ENCODE measurements at places on chromosomes 4 and X.

GRCh38 chr4:20538905-20539304 is 161.4 kb upstream of the PACRGL start:
- no peak for DNase-seq

DNA sequence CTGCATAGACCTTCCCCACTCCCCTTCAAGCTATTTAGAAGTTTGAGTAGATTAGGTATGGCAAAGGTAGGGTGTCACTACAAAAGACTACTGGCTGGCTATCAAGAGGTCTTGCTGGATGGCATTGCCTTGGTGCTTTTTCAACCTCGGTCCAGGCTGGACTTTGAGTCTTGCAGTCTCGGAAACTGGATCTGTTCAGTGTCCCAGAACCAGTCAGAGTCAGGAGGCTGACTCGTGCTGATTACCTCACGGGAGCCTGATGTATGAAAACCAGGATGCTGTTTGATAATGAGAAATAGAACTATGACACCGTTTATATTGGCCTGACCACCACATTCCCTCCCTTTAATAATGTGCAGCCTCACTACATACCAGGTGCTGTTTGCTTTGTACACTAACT is 2.7 kb upstream of the PHKA1 start:
- DNase-seq: no peak

DNA sequence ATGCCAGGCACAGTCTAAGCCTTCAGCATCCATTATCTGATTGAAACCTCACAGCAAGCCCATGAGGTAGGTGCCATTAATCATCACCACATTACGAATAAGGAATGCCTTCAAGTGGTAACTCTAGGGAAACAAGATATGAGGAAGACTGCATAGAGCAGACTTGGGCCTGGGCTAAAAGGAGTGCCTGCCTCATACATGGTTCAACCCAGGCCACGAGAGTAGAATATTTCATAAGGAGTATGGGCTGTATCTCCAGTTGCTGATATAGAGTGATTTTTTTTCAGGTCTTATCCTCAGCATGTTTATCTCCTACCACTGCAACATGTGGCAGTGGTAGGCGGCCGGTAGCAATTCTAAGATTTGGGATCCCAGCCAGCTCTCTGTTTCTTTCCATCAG is 51.7 kb downstream of the ATP11C start:
- no peak for DNase-seq

- DNase-seq: no peak
These were observed 38.6 kb upstream of the NEIL3 start for GRCh38 chr4:177271091-177271490.

DNA sequence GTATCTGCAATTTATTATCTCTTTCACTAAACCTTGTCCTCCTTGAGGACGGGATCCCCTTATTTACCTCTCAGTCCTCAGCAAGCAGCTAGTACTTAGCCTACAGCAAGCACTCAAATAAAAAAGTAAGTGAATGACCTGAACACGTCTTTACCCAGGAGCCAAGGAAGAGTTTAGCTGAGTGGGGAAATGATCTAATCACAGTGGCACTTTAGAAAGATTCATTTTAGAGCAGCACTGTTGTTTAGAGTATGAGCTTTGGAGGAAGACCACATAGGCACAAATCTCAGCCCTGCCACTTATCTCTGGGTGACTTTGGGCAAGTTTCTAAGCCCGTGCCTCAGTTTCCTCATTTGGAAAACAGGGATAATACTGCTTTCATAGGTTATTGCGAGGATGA is 2.7 kb downstream of the FAM120C start:
- DNase-seq: no peak

- no peak for DNase-seq
These were observed 732 bp downstream of the NLGN4X start for GRCh38 chrX:6227935-6228334.

DNA sequence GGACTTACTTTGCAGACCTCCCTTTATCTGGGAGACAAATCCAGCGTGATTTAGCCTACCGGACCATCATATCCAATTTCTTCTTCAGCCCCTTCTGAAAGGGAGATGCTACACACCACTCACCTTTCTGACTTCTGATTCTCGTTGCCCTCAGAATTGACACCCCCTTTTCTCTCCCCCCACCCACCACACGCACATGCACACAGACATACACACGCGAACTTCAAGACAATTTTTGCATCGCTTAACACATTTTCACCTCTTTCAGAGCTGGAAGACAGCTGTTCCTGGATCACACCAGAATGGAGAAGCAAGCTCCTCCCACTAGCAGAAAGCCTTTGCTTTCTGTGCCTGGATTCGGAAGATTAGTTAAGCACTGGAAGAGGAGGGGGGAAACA is 1.0 kb upstream of the SNCA start:
- no peak for DNase-seq

GRCh38 chr4:5259471-5259870 is 208.2 kb downstream of the STK32B start:
- DNase-seq: no peak

DNA sequence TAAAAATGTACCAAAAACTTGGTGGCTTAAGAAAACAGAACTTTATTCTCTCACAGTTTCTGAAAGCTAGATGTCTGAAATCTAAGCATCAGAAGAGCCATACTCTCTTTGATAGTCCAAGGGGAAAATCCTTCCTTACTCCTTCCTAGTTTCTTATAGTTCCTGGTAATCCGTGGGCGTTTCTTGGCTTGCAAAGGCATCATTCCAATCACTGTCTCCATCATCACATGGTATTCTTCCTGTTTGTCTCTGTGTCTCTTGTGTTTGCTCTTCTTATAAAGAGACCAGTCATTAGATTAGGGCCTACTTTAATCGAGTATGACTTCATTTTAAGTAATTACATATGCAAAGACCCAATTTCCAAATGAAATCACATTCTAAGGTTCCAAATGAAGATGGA is 118.9 kb upstream of the FSTL5 start:
- no peak for DNase-seq

GRCh38 chr4:174496631-174497432 is 25.5 kb downstream of the HPGD start:
- DNase-seq: no peak

GRCh38 chr4:33722800-33723516 is 2521.4 kb downstream of the ARAP2 start:
- DNase-seq: no peak

GRCh38 chr4:105548483-105548882 is 3.9 kb upstream of the ARHGEF38 start:
- DNase-seq: no peak

GRCh38 chr4:94488670-94489069 is 36.9 kb downstream of the PDLIM5 start:
- no peak for DNase-seq

- DNase-seq: no peak
These were observed 48.2 kb downstream of the THAP9 start for GRCh38 chr4:82948647-82949204.

GRCh38 chr4:79862821-79863220 is 210.2 kb downstream of the ANTXR2 start:
- no peak for DNase-seq

GRCh38 chrX:37896511-37896890 is 49.1 kb upstream of the DYNLT3 start:
- no peak for DNase-seq

DNA sequence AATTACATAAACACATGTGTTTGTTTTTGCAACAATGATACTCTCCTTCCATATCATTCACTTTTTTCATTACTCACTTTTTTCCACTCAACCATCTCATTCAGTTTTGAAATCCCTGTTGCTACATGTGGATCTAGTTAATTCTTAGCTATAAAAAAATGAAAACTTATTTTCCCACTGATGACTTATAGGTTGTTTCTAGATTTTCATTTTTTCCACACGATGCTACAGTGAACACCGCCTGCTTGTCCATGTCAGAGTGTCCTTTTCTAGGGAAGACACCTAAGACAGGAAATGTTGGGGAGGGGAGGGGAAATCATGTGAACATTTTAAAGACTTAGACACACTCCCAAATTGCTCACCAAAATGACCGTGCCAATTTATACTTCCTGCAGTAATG is 70.2 kb downstream of the SUPT20HL2 start:
- DNase-seq: no peak

GRCh38 chr4:154390324-154390723 is 101.3 kb downstream of the DCHS2 start:
- DNase-seq: no peak

DNA sequence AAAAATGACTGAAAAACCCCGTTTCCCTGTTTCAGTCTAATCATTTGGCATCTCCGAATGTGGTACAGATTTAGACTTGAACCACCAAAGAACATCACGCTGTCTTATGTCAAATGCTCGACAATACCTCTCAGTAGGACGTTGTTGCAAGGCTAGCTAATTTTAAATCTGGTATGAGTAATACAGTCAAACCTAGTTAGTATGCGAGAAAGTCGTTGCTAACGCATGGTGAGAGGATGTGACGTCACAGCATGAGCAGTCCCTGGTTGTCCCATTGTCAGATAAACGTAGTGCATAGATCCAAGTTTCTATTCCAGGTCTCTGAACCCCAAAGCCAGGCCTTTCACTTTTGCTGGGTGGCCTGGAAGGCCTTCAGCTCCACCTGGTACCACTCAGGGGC is 44.7 kb downstream of the SETD7 start:
- DNase-seq: no peak

DNA sequence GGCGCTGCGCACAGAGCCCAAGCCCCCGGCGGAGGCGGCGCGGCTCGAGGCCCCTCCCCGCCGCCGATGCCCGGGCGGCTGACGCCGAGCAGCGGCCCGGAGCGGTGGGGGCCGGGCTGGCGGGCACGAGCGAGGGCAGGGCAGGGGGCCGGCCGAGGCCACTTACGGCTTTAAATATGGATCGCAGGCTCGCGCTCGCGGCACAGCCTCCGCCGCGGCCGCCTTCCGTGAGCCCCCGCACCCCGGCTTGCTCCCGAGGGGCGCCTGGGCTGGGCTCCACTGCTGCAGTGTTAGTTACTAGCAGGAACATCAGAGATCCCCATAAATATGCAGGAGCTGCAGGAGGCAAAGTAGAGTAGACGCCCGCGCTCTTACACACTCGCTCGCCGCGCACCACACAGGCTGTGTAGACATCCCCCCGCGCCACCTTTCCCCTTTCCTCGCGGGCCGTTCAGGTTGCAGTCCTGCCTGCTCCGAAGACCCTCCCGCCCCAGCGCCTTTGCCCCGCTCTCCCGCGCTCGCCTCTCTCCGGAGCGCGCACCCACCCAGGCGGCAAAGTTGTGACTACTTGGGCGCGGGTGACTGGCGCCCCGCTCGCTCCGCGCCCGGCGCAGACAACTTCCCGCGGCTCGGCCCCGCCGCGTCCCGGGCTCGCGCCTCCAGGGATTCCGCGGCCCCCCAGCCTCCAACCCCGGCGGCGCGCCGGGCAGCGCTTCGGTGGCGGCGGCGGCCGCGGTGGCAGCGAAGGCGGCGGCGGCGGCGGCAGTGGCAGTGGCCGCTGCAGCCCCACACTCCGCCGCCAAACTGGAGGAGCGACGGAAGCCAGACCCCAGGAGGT is 152.0 kb upstream of the SLC4A4 start:
- DNase-seq: no peak

- no peak for DNase-seq
These were observed 126.5 kb upstream of the NKX1-1 start for GRCh38 chr4:1532549-1533395.

DNA sequence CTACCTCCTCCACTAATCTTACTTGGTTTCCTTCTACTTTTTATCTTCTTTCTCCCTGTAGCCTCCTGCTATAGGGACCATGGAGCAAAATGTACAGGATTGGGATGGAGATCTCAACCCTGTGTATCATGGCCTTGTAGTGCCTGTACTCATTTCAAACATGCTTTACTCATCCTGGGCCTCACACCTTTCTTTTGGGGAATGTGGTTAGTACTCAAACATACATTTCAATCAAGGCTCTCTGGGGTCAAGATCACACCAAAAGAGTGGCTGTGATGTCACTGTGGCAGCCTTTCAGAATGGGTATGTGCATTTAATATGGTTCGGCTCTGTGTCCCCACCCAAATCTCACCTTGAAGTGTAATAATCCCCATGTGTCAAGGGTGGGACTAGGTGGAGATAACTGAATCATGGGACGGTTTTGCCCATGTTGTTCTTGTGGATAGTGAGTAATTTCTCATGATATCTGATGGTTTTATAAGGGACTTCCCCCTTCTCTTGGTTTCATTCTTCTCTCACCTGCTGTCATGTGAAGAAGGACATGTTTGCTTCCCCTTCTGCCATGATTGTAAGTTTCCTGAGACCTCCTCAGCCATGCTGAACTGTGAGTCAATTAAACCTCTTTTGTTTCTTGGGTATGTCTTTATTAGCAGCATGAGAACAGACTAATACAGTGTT is 205.1 kb downstream of the RASL11B start:
- DNase-seq: no peak

DNA sequence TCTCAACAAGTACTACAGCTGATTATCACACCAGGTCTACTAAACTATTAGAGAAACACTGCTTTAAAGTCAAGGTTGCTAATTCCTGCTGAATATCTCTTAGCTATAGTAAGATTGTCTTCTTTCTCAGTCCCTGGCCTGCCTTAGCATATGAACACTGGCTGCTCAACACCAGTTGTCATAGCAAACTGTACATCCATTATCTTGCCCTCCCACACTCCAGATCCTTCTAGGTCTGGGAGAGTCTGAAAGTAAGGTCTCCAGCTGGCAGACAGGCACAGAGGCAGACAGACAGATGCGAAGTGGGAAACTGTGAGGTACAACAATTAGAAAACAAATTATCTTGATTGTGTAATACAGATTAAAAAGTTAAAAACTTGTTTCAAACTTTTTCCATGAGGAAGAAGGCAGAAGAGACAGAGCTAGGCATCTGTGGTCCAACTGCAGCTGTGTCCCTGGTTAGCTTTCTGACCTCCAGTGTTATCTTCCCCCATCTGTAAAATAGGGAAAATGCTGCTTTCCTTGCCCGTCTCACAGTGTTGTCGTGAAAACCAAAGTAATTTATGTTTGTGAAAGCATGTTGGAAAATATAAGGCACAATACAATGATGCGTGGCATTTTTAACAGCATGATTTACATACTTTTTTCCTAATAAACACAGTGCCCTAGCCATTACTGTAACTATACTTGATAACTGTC is 133.8 kb downstream of the KLHL13 start:
- DNase-seq: no peak

DNA sequence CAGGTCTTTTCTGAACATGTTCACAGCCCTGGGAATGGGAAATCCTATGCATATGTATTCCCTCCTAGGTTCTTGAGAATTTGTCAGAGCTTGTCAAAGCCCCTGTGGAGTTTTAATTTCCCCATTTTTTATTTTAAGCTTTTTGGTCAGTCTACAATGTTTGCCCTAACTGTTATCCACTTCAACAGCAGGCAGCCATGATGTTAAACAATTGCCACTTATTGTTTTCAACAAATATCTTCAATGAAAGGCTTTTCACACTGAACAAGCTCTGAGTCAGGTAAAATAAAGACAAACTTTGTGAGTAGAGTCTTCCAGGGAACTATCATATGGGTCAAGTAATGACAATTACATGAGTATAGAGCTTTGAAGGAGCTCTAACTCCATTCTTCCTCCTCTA is 25.0 kb upstream of the ATP1B4 start:
- DNase-seq: no peak

- no peak for DNase-seq
These were observed 242.4 kb downstream of the ARHGAP24 start for GRCh38 chr4:85717351-85717750.

DNA sequence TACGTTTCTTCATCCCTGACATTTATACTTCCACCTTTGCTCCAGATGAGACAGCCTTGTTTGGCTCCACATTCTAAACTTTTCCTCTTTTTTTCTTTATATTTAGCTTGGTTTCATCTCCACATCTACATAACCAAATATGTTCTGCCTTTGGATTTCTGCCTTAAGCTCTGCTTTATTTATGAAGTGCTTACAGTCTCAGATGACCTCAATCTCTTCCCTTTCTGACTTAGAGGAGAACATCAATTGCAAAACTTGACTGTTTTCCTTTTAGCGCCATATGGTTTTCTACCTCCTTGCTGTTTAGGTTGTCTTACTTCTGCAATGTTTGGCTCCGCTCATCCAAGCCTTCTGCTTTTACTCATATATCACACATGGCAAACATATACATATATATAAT is 7.5 kb downstream of the ASB5 start:
- DNase-seq: no peak

Data from activated CD4-positive, alpha-beta T cell treated with anti-CD3 and anti-CD28 coated beads, Interleukin-2, amount 50 U/mL, for 4 hours (primary cell).